ENCODE measurements at places on chromosomes 6 and 20.

GRCh38 chr6:36623547-36624459 lies 29.6 kb downstream of the SRSF3 start:
- peak; percentile 86 for DNase-seq

DNA sequence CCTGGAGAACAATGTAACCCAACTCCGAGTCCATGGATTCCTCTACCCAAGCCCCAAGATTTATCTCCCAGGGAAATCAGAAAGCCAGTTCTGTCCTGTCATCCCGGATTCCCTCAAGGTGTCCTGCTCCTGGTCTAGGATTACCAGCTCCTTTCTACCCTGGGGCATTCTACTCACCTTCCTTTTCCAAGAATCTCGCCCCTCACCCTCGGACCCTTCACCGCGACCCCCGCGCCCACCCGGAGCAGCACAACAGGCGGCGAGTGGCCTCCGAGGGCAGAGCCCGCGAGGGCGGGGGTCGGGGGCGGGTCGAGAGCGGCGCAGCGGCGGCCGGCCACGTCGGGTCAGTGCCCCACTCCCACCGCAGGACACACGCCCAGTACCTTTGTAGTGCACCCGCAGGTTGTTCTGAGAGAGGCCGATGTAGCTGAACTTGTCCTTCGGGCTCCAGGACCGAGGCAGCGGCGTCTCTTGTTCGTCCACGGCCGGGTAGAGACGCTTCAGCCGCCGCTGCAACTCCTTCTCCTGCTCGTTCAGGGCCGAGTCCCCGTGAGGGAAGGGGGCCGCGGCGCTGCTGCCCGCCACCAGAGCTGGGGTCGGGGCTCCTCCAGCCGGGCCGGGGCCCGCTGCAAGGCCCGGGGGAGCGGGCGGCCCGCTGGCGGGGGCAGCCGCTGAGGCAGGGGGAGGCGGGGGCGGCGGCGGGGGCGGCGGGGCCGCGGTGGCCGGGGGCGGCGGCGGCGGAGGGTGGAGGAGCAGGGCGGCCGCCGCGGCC lies 897 bp downstream of the RANBP9 start:
- DNase-seq: peak; percentile 52

DNA sequence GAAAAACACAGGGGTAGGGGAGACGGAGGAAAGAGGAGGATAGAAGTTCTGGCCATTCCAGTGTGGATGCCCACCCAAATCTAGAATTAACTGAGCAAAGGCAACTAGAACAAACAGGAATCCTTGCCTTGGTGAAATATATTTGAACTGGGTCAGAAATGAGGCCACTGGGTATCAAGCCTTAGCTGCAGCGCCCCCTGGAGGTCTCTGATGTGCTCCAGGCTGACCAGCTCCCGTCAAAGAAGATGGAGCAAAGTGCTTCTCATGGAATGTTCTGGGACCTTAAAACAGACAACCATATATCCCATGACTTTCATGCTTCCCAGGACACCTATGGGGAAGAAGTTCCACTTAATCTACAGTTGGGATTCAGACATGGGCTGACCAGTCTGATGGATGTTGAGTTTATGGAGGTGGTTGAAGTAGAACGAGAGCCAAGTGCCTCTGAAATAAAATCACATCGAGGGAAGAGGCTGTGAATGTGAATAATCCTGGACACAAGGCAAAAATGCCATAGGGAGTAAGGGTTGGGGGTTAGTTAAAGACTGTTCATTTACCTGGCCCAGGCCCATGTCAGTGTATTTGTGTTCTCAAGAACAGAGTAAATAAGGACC lies 50.4 kb downstream of the HLA-DPB1 start:
- DNase-seq: peak; percentile 69

GRCh38 chr6:106083618-106084017 lies 2.5 kb upstream of the PRDM1 start:
- DNase-seq: no peak

GRCh38 chr6:760982-761955 lies 68.3 kb upstream of the EXOC2 start:
- peak; percentile 37 for DNase-seq

DNA sequence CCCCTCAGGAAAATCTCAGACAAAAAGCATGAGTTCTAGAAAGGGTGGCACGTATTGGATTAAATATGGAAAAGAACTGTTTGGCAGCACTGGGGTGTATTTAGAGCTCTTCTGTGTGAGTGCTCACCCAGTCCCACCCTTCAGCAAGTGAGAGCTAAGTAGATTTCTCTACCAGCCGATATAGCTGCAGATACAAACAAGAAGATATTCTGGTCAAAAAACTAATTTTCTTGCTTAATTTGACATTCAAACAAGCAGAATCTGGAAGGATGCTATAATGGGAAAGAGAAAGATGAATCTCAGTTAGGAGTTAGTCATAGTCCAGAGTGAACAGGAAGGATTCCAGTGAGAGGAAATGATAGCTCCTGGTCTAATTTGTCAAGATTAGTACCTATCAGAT lies 232.1 kb downstream of the TMEM242 start:
- no peak for DNase-seq

GRCh38 chr6:157961832-157962575 lies 19.7 kb upstream of the SYNJ2 start:
- DNase-seq: no peak

DNA sequence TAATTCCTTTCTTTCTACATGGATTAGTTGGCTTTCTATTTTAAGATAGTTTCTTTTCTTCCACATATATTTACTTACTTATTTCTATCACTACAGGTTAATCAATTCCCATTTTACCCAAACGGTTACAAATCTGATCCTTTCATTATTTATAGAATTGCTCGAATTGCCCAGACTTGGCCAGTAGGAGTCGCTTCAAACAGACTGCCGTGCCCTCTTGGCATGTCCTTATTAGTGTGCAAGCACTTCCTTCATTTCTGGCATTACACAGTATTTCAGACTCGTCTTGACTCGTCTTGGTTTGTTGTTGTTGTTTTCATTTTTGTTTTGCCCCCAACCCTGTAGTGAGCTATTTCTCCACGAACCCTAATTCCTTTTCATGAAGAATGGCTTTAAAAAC lies 74.6 kb downstream of the SAMD3 start:
- peak; percentile 29 for DNase-seq

- no peak for DNase-seq
Measured at GRCh38 chr20:635028-635892, 17.7 kb downstream of the SRXN1 start.

DNA sequence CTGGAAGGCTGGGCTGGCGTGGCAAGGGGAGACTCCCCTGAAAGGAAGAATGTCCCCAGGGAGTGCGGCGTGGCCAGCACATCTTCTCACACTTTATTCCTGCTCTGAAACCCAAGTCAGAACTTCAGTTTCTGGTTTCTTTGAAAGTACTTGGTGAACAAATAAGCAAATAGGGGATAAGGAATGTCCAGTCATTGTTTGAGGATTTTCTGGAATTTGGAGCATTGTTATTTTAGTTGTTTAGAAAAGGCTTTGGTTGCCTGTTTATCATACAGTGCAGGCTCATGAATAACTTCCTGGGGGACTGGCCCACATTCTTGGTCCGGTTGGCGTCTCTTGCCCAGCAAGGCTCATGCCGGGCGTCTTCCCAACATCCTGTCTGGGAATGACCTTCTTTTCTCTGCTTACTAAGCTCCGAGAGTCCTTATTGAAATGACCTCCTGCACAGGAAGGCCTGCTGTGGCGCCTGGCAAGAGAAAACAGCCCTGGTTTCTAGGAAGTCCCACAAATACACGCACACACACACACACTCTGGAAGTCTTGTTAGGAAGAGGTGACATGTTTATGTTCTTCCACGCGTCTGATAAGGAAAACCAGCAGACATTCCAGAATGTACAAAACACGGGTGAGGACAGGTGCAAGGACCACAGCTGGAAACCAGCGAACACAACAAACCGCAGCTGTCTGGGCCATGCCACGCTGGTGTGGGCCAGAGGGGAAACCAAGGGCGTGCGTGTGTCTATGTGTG lies 71.9 kb downstream of the TMEM170B start:
- DNase-seq: peak; percentile 98

DNA sequence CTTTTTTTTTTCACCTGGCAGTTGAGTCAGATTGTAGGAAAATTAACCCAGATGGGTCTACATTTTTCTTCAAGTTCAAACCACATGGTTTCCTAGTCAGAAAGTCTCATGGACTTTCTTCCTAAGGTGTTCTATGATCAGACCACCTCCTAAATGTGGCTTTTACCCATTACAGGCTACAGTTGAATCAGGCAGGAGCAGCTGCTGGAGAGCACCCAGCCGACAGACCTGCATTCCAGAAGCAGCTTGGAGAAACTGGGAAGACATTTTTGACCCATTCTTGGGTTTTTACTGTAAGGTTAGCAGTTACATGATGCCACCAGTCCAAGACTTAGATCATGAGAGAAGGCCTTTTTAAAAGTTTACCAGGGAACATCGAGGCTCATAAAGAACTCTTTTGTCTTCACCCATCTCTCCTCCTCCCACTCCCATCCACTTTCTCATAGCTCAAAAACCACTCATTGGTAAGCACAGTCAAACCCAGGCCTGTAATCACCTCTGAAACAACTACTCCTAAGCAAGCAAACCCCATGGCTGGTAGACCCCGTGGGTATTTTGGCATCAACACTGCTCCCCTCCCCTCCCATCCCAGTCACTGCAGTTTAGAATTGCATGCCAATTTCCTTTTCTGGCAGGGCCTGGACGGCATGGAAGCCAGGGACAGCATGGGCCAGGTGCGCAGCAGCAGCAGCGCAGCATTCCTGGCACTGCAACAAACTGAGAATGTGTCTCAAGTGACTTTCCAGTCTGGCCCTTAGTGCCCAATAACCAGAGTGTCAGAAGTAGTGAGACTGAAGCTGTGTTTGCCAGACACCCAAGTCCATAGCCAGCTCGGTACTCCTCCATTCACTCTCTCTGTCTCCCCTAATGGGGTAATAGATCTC lies 113.7 kb downstream of the CLIC5 start:
- no peak for DNase-seq

DNA sequence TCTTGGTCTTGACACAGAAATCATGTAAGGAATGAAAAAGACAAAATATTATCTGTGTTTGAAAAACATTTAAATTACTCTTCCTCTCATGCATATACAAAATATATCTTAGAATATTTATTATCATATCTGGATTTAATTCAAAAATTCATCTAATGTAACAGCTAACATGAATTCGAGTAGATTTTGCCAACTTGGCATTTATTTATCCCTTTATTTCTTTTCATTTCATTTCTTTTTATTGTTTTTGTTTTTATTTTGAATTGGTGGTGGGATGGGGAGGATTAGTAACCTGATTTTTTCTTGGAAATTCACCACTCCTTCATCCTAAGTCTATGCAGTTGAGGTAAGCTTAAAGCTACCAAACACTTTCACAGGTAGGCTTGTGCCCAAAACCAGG lies 508.7 kb downstream of the EPHA7 start:
- DNase-seq: no peak

DNA sequence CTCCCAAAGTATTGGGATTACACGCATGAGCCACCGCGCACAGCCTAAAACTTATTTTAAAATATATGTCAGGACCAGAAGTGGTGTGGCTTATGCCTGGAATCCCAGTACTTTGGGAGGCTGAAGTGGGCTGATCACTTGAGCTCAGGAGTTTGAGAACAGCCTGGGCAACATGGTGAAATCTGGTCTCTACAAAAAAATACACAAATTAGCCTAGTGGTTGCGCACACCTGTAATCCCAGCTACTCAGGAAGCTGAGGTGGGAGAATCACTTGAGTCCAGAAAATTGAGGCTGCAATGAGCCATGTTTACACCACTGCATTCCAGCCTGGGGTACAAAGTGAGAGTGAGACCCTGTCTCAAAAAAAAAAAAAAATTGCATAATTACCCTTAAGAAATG lies 13.7 kb downstream of the PXT1 start:
- no peak for DNase-seq

DNA sequence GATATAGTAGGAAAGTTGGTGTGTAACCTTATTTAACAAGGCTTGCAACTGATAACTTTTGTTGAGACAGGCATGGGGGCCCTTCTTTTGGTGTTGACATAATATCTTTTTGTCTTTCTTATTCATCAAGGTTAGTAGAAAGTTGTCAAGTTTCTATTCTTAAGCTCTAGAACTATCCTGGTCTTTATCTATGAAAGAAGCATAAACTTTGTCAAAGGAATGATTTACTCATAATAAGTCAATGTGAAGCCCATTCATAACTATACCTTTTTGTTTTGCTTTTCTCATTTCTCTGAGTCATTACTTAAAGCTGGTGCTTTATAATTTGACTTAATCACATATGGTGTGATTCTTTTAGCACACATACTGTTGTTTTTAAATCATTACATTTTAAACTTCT lies 312.4 kb downstream of the UTRN start:
- DNase-seq: no peak

- no peak for DNase-seq
Measured at GRCh38 chr20:32606107-32606506, 21.0 kb upstream of the NOL4L start.

DNA sequence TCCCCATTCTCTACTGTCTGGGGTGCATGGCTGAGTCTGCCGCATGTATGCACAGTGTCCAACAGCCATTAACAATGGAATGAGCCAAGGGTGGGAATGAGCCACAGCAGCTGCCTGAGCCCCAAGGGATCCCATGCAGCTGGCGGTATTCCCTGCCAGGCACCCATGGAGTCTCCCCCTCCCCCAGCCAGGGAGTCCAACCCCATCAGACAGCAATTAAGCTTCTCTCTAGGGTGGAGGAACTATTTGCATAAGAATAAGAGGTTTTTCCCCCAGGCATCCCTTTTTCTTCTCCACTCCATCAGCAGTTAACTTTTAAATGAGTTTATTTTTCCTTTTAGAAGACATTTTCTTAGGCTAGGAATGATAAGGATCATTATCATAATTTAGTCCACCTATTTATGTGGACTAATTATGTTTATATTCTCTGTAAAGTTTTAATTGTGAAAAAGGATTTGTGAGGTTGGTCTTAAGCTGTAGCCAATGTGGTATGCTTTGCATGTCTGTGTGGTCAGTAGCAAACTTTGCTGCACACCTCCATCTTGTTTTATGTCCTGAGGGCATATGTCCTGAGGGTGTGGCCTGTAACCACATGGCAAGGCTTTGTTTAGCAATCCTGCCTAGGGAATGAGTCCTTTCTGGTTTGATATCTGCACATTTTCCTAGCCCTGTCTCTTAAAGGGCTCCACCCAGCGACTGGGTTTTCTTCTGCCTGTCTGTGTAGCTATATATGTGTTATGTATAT lies 158.9 kb upstream of the OLIG3 start:
- no peak for DNase-seq

GRCh38 chr6:3299221-3299620 lies 40.5 kb downstream of the PSMG4 start:
- DNase-seq: no peak

- no peak for DNase-seq
Measured at GRCh38 chr20:34794006-34794585, 31.4 kb downstream of the NCOA6 start.

GRCh38 chr6:3073382-3073781 lies 5.1 kb downstream of the RIPK1 start:
- no peak for DNase-seq

- no peak for DNase-seq
Measured at GRCh38 chr6:146894624-146895023, 295.9 kb downstream of the ADGB start.

DNA sequence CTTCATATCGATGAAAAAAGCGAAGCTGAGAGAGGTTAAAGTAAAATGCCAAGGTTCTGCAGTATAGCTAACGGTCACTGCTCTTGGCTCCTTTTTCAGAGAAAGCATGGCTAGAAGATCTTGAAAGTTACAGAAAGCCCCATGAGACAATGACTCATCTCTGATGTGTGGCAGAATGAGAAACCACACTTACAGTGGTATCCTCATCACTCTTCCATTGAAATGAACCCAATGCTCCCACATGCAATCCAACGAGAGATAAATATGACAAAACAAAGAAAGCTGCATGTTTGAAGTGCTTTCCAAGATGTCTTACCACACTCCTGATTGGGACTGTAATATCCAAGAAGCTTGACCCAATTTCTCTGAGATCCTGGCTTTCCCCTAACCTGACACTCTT lies 694.9 kb downstream of the PRKN start:
- DNase-seq: peak; percentile 1

- DNase-seq: peak; percentile 59
Measured at GRCh38 chr20:58906894-58907293, 54.4 kb downstream of the GNAS start.
